ENCODE measurements at places on chromosomes 4 and X.

GRCh38 chrX:130702867-130703707, 199.9 kb downstream of the ENOX2 start:
- DNase-seq: no peak

DNA sequence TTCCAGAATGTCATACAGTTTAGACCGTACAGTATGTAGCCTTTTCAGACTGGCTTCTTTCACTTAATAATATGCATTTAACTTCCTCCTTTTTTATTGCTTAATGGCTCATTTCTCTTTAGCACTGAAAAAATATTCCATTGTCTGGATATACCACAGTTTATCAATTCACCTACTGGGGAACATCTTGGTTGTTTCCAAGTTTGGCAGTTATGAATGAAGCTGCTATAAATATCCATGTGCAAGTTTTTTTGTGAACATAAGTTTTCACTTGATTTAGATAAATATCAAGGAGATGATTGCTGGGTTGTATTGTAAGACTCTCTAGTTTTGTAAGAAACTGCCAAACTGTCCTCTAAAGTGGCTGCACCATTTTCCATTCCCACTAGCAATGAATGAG, 375.5 kb downstream of the PCDH18 start:
- no peak for DNase-seq

DNA sequence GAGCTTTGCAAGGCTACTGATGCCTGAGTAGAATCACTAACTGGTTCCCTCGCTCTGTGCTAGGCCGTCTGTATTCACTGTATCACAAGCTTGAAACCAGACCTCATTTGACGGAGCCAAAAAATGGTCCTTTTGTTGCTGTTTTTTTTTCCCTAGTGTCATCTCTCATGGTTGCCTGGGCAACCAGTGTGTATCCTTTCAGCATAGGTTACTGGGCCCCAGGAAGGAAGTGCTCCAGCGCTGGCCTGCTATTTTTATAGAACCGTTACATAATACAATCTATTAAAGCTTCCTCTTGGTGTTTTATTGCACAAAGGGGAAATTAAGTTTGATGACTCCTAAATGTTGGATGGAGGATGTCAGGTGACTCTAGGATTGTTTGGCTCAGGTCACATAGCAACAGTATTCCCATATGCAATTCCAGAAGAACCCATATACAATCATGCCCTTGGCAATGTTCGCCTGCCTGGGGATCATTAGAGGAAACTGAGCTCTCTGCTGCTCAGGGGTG, 220.4 kb downstream of the SPRY1 start:
- DNase-seq: no peak

DNA sequence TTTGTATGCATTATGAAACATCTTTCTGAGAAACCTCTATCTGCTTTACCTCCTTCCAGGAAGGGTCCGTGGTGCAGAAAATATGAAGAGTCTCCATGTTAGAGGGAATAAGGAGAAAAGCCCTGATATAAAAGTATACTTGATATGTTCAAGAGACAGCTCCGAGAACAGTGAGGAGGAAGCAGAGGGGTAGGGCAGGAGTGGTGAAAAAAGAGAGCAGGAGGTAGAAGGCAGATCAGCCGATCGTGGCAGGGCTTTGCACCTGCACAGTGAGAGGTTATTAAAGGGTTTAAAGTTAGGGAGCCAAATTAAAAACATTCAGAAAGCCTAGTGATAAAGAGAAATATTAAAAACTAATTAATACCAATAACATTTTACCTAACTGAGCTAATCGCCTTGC, 419.7 kb downstream of the FAT4 start:
- no peak for DNase-seq

DNA sequence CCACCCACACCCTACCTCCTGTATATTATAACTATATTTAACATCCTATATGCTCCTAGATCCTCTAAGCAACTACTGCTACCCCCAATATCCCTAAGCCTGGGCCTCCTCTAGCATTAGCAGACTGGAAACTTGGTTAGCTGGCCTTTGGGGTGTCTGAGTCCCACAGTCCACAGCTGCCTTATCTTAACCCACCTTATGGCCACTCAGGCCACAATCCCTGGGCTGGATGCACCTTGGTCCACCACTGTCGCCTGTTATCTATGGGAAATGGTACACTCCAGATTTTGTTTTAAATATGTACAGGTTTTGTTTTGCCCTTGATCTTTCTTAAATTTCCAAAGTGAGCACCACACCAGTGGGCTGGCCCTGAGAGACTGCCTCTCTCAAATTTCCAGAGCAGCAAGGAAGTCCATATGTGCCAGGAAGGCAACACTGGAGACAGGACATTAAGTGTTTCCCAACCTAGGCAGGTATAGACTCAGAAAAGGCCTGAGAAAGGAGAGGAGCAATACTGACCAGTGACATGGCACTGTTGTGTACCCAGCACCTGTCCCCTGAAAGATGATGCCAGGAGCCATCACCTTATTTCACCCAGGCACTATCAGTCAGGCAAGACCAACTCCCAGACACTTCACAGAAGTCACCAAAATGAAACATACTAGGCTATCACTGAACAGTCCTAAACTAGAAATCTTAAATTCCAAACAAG, 921 bp downstream of the PFKFB1 start:
- no peak for DNase-seq

DNA sequence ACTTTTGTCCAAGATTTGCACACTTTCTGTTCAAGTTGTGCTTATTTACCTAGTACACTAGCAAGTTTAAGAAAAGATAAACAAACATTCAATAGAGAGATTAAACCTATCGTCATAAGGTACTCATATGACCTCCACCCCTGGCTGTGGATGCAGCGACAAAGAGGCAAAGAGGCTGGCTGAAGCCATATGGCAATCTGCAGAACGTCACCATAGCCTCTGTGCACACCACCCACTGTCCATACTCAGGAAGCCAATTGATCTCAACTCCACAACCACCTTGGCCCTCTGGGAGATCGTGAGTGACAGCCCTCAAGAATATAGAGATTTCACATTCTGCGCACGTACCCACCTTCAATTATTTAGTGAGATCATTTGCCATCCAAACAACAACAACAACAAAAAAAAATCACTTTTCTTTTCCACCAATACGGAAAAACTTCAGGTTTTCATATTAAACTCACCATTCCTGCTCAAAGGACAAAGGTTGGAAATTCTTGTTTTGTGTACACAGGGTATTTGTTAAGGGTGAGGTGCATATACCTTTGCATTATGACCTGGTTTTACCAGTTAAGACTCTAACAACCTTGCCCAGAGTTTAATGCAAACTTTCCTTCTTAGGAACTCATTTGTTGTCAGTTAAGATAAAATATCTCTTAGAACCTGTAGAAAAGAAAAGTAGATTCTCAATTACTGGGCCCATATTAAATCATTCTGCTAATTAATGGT, 243.0 kb upstream of the FSTL5 start:
- DNase-seq: no peak

GRCh38 chrX:132776486-132777210, 181.8 kb downstream of the HS6ST2 start:
- DNase-seq: no peak

- no peak for DNase-seq
Observed at GRCh38 chr4:80043541-80043940, 29.5 kb downstream of the ANTXR2 start.

GRCh38 chr4:52037689-52038102, 403 bp downstream of the SGCB start:
- peak; percentile 83 for DNase-seq

DNA sequence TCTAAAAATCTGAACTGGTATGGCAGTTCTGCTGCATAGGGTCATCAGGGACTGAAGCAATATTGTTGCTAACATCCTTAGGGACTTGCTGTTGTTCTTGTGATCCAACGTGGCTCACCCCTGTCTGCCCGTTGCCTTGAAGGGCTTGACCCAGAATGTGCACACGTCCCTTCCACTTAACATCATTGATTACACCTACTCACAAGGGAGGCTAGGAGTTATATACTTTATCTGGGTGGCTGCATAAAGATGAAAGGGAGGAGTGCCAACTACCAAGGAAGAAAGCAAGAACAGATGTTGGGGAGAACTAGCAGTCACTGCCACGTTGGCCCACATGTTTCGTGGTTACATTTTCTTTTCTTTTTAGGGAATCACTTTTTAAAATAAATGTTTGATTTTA, 34.0 kb downstream of the SLC9A6 start:
- no peak for DNase-seq

DNA sequence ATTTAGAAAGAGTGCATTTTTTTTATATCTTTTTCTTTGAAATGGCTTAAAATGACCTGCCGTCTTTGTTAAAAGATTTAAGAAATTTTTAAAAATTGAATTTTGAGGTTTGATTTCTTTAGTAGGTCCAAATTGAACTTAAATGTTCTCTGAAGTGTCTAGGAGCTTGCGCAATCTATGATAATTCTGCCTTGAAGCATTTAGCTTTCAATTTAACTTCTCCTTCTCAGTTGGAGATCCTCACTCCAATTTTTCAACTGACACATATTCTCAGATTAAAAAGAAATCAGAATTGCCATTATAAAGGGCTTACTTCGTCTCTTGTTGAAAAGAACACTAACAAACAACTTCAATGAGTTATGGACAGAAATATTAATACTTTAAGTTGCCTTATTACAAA, 273.5 kb downstream of the TMA16 start:
- no peak for DNase-seq

- no peak for DNase-seq
Observed at GRCh38 chr4:143443728-143444127, 69.8 kb upstream of the SMARCA5 start.

GRCh38 chr4:10079256-10079655, 37.3 kb downstream of the WDR1 start:
- no peak for DNase-seq
